ENCODE measurements at places on chromosomes 5 and 9.

- DNase-seq: peak; percentile 18
Measured at GRCh38 chr5:151406322-151406947, 41.0 kb upstream of the SLC36A1 start.

GRCh38 chr5:96904054-96904931 is 28.0 kb downstream of the ERAP2 start:
- peak; percentile 32 for DNase-seq

GRCh38 chr9:124110307-124110915 is 98.8 kb downstream of the LHX2 start:
- DNase-seq: peak; percentile 64

- DNase-seq: peak; percentile 61
Measured at GRCh38 chr9:127506814-127507750, 55.8 kb downstream of the LRSAM1 start.

- DNase-seq: no peak
Measured at GRCh38 chr5:95382801-95383200, 8.4 kb upstream of the FAM81B start.

DNA sequence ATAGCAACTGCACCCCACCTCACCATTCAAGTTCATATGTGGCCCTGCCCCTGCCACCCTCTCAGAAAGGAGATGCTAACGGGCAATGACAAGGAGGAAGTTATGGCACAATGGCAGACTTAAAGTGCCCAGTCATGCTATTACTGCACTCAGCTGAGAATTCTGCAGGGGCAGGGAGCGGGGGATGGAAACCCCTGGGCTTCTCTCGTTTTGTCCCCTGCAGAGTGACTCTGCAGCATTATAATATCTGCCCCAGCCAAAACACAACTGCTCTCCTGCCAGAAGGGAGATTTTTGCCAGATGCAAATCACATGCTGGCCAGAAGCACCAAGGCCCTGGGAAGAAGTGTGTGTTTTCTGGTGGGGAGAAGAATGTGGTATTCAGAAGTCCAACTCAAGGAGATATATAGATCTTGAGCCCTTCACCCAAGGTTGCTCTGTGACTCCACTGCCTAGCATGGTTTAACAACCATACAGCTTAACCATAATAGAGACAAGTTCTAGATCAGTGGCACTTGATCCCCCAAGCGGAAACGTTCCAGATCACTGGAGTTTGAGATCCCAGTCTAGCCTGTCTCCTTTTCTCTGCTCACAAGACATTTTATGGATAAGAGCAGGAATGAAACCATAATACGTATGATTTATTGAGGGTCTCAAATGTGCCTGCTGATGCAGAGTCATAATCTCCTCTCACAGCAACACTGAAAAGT is 207.0 kb upstream of the MAP3K1 start:
- no peak for DNase-seq

- DNase-seq: peak; percentile 88
Measured at GRCh38 chr5:93359296-93359959, 221.6 kb downstream of the NR2F1-AS1 start.

GRCh38 chr9:129459547-129460322 is 161.2 kb downstream of the C9orf50 start:
- DNase-seq: no peak

GRCh38 chr9:69121155-69122081 is 52.7 kb upstream of the TJP2 start:
- DNase-seq: peak; percentile 7

DNA sequence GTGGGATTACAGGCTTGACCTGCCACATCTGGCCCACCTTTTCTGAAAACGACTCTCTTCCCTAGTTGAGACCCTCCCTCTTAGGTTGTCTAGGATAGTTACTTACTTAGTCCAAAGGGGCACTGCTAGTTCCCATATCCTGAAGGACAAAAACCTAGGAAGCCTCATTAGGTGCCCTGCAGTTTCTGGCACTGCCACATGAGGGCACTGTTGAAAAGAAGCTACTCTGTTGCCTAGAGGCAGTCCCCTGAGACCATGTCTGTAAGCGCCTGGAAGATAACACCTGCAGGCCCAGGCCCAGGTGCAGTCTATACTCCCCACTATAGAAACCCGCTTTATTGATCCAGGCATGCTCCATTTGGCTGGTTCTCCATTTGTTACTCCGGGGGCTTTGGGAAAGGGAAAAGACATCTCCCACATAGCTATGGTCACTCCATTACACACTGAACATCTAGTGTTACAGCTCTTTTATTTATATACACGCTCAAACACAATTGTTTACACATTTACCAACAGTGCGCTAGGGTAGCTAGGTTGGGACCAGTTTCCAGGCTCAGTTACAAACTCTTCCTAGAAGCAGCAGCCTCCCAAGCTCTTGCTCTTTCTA is 73.4 kb upstream of the PPARGC1B start:
- peak; percentile 23 for DNase-seq

GRCh38 chr5:51397996-51398395 is 14.7 kb downstream of the ISL1 start:
- no peak for DNase-seq

- no peak for DNase-seq
Measured at GRCh38 chr5:163502521-163502920, 2.9 kb upstream of the MAT2B start.

DNA sequence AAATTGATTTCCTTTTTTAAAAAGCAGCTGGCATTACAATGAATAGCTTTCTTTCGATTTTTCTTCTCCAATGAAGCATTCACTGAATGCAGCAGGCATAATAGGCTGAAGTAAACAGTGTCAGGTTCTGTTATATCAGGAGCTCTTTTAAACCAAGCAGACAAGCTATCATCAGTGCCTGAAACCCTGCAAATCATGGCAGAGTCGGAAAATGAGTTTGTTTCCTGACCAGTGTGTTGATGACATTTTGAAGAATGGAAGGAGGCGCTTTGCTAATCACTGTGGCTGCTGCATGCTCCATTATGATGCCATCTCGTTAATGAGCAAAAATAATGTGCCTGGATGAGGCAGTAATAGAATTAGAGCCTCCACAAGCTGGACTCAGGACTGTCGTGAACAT is 284.5 kb downstream of the ZNF608 start:
- no peak for DNase-seq

DNA sequence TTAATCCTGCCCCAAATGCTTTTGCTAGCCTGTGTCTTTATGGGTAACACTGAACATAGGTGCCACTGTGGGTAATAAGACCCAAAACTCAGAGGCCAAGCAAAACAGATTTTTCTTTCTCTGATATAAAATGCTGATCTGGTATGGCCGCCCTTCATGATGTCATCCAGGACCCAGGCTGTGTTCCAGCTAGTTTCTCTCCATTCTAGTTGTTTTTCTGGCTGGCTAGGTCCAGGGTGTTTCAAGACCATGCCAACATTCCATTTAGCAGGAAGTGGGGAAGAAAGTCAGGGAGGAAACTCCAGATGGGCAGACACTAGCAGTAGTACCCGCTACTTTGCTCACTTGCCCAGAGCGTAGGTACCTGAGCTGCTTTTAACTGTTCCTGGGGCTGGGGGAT is 183.9 kb upstream of the OTULINL start:
- DNase-seq: peak; percentile 49

GRCh38 chr9:127176631-127177030 is 54.2 kb upstream of the ANGPTL2 start:
- DNase-seq: no peak

- DNase-seq: no peak
Measured at GRCh38 chr5:82694711-82695285, 382.4 kb downstream of the TMEM167A start.

GRCh38 chr9:105188746-105189145 is 55.7 kb upstream of the SLC44A1 start:
- no peak for DNase-seq

DNA sequence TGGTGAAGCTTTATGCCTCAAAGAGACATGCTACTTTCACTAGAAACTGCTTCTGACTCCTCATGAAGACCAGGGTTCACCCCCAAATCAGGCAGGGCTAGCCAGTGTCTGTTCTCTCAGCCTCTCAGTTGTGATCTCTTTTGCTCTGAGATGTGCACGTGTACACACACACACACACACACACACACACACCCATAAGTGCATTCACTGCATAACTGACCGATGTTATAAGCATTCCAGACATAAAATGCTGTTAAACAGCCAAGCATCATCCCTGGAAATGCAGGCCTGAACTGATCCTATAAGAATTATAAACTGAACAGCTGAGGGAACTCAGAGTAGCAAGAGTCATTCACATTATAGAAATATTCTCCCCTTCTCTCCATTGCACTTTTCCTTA is 85.0 kb downstream of the FSTL4 start:
- DNase-seq: peak; percentile 5

GRCh38 chr9:16417161-16417560 is 453.3 kb downstream of the BNC2 start:
- peak; percentile 89 for DNase-seq

DNA sequence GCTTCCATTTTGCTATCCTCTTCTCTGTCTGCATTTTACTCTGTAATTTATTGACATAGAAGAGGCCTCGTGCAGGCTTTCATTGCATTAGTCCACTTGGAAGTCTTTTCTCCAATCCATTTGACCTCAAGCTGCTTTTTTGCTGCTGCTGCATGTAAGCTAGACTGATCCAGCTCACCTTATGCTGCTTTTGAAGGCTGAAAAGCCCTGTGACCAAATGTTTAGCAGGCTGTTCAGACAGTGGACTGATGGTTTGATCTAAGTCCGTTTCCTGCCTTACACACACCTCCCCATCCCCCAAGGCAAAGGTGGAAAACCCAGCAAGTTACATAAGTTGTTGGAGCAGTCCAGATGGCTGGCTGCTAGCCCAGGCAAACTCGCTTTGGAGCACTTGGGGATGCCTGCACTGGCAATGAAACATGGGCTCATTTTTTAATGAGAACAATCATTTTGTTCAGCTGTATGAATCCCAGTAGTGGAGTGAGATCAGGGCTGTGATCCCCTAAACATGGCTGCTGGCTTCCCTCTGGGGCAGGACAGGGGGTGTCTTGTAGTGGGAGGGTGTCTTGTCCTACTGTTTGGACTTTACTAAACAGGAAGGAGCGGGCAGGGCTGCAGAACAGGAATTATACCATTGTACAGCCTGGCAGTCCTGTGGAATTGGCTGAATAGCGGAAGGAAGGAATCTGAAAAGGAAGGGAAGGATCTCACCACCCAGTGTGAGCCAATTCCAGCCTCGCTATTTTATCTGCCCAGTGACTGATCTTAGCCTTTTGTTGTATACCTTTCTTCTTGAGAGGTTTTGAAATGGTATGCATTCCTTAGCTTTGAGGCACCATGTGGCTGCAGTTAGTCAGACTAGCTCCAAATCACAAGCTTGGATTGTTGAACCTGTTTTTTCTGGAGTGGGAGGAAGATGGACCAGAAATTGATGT is 212.0 kb downstream of the ARHGAP26 start:
- DNase-seq: peak; percentile 69

- DNase-seq: no peak
Measured at GRCh38 chr5:129410488-129410887, 49.6 kb upstream of the ADAMTS19 start.

- DNase-seq: peak; percentile 25
Measured at GRCh38 chr9:120538339-120538738, 41.6 kb downstream of the CDK5RAP2 start.

GRCh38 chr5:90985341-90985740 is 397.8 kb downstream of the ARRDC3 start:
- DNase-seq: peak; percentile 7

DNA sequence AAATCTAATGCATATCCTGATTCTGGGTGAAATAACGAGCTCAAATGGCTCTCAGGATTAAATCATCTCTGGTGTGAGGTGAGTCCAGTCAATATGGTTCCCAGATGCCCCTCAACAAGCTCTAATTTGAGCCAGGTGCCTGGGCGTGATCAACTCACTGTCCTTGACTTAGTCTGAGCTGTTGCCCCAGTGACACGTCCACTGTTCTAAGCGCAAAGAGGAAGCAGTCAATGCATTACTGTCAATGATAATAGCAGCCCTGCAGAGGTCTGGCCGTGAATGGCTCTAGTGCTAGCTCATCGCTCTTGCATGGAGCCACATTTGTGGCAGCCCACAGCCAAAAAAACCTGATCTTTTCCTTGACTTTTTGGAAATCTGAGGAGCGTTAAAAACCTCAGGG is 128.6 kb upstream of the EFNA5 start:
- DNase-seq: no peak

DNA sequence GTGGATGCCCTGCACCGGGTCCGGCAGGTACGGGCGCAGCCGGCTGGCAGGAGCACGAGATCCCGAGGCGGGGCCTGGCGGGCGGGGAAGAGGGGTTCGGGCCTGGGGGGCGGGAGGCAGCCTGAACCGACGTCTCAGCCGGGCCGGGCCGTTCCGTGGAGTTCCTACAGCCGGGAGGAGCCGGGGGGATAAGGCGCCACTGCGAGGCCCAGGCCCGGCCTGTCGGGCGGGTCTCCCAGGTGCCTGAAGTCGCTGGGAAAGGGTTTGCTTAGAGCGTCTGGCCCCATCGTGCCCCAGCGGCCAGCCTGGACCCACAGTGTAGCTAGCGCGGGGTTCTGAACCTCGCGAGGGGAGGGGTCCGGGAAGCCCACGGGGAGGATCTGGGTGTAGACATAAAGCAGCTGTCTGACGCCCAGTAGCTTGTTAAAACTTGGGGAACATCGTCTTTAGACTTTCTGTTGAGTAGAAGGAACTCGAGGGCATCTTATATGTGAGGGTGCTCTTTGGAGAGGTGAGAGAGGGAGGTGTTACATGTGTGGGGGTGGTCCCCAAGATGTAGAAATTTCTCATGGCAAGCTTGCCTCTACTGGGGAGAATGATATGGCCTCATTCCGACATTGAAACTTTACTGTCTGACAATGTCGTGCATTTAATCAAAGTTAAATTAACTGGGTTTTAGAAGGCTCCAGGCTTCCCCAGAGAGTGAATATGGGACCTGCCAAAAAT is 524 bp downstream of the FUBP3 start:
- no peak for DNase-seq

DNA sequence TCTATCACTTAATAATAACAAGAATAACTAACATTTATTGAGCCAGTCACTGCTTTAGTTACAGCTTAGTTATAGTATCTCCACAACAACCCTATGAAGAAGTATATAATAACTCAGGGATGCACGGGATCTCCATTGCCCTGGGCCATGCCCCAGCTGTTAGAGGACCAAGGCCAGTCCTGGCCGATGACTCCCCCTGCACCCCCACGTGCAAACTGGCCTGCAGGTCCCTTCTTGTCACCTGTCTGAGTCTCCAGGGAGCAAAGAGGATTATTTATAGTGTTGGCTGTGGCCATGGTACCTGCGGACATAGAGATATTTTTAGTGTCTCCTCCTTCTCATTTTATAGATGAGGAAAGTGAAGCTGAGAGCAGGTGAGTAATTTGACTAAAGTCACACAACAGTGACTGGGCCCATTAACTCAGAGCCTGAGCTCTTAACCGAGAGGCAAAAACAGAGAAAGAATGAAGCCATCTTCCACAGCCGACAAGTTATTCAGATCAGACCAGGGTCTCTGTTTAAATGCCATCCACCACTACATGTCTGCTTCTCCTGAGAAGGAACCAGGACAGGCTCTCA is 94.4 kb downstream of the TMEM215 start:
- no peak for DNase-seq

GRCh38 chr5:859391-859790 is 8.6 kb upstream of the ZDHHC11 start:
- no peak for DNase-seq
